ENCODE measurements at places on chromosomes 1 and 21.

DNA sequence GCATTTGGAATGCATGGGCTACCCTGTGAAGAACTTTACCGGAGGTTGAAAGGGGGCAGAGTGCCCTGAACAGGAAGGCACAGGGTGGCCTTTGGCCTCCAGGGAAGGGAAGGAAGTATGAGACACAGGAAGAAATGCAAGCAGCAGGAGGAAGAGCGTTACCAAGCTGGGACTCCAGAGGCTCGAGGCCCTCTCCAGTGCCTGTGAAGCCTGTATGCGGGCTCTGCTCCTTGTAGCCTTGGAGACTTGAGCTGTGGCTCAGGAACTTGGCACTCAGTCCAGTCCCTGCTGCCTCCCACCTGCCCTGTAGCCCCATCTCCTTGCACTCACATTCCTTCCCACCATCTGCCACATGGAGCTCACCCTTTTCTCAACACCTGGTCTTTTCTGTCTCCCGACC, 33.5 kb upstream of the RNF19B start:
- no peak for DNase-seq

DNA sequence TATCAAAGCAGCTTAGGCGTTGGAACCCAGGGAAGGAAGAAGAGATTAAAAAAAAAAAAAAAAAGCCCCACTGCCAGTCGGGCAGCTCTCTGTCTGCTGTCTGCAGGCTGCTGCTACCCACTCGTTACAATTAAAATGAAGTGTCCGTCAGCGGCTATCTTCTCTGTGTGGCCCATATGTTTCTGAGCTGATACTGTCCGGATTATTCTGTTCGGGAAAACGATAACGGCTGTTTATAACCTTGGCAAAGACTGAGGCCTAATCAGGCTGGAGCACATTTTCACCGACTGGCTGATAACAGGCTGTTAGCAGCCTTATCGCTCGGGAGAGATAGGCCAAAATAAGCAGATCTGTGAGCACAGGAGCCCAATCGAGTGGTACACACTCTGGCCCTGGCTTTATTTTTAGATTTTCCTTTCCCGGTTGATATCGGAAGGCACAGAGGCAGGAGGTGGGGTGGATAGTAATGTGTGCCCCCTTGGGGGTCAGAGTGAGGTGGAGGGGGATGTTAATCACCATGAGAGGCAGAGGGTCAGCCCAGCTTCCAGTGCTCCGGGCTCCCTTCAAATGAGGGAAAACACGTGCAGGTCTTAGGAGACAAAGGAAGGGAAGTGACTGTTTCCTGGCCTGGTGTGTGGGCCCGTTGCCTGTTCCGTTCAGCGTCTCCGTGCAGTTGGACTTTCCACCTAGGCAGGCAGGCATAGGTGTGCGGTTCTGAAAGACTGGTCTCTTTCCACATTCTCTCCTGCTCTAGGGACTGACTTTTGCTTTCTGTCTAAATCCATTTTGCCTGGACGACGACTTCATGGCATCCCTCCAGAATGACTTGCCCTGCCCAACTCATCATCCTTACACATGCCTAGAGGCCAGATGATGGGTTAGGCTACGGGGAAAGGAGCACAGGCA, 153.4 kb downstream of the PBX1 start:
- no peak for DNase-seq

DNA sequence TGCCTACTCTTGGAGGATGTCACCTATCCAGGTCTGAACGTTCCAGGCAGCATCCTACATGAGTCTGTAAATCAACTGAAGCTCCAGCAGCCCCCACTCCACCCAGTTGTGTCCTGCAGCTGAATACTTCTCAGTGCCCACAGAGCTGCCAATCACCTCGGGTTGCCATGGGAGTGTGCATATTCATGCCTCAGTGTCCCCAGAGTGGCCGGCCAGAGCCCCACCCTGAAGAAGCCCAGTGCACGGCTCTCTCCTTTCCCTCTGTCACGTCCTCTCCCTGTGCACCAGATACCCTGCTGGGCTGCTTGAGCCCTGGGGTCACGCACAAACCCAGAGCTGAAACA, 16.1 kb upstream of the GSTM4 start:
- DNase-seq, result no peak

DNA sequence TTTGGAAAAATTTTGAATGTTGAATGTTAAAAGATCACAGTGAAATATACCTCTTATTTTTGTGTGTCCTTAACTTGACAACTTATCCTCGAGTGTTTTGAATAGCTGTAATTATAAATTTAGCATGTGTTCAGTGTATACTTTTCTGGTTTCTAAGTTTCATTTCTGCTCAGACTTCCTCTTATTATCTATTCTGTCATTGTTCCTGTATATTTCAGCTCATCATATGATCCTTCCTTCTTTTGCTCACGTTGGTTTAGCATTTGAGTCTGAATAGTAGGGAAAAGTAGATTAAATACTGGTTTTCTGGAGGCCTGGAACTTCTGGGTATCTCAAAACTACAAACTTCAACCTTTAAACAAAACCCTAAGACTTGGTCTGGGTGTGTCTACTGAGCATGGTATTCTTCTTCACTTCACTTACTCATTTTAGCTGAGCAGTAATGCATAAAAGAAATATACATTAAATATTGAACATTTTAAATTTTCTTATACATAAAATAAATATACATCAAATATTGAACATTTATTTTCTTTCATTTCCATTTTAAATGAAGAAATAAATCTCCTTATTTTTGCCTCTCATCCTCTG, 3.3 kb upstream of the ATP6V1G3 start:
- no peak for DNase-seq

DNA sequence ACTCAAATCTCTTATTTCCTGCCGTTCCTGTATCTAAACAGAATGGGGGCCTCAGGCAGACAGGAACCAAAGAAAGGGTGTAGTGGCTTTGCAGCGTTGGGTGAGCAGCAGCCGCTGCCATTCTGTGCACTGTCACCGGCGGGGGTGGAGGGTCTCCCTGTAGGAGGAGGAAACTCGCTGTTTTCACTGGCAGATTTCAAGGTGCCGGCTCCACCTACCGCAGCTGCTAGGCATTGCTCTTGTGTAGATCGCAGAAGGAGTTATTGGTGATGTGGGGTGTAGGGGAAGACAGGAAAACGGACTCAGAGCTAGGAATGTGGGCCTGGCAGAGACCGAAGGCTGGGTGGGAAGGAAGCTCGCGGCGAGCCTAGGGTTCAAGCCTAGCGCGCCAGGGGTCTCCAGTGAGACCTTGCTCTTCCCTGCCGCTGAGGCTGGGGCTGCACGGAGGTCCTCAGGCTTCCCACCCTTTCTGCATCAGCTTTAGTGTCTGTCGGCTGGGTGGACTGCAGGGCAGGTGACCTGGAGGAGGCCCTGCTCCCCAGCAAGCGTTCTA, 20.8 kb downstream of the ATP5PO start:
- no peak for DNase-seq

GRCh38 chr21:15560383-15561056, 169.3 kb upstream of the USP25 start:
- no peak for DNase-seq

- no peak for DNase-seq
Measured at GRCh38 chr1:204431310-204432184, 19.9 kb upstream of the PPP1R15B start.

GRCh38 chr1:225911191-225912130, 12.6 kb downstream of the PYCR2 start:
- no peak for DNase-seq

Measured in cortex of kidney (tissue), 1 donor.